OCI-M1 (cell line): ENCODE measurements at places on chromosomes 5 and 9.

- DNase-seq, result peak; percentile 65
Observed at GRCh38 chr5:101390151-101390908, 487.2 kb upstream of the ST8SIA4 start.

GRCh38 chr5:52668544-52669185, 119.1 kb upstream of the ITGA1 start:
- no peak for DNase-seq

DNA sequence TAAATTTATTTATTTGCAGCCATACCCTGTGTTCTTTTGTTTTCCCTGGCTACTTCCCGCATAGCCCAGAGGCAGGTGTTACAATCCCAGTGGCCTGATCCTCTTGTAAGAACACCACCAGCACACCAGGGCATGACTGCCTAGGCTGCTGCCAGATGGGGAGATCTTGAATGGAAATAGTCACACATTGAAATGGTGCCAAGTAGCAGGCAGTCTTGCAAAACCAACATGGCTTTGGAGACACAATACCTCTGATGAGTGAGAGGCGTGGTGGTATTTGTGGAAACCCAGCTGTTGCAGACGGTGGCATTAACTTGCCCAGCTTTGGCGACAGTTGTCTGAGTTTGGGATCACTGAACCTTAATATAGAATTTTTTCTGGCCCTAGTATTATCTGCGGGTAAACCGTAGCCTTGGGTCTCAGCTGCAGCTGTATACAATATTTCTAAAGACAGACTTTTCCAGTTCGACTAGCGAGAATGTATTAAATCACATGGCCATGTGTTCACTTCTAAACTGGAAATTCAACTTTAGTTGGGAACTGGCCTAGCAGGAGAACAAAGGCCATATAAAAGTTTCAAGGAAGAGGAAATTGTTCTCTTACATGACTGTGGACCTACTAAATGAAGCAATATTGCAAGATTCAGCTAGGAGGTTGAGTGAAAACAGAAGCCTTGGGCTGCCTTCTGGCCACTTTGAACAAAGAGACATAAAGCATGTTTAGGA, 277.0 kb downstream of the SMARCA2 start:
- no peak for DNase-seq

- no peak for DNase-seq
Observed at GRCh38 chr9:83405759-83406158, 132.4 kb downstream of the FRMD3 start.

DNA sequence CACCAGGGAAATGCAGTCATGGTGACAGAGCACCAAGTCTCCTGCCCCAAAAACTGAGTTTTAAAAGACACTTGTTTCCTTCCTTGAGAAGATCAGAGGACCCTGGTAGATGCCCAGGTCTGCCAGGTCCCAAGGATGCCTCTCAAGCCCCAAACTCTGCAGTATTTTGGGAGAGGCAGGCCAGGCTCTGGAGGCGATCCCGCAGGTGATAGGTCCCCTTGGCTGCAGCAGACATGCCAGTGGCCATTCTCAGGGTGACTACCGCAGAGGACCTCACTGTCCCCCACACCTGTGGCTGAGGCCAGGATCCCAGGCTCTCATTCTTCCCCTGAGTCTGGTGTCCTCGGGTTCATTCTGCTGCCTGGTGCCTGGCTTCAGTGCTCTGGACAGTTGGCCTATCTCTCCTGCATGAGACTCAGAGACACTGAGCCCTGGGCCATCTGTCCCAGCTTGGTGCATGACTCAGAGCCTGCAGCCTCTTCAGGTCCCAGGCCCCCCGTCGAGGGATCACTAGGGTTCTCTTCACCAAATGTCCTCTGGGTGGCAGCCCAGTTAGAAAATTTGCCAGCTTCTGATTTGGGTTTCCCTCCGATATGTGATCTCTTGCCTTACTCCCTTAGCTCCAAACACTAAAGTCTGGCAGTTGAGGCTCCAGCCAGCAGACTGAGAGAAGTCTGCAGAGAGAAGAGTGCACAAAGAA, 59.7 kb upstream of the GARNL3 start:
- peak; percentile 28 for DNase-seq

DNA sequence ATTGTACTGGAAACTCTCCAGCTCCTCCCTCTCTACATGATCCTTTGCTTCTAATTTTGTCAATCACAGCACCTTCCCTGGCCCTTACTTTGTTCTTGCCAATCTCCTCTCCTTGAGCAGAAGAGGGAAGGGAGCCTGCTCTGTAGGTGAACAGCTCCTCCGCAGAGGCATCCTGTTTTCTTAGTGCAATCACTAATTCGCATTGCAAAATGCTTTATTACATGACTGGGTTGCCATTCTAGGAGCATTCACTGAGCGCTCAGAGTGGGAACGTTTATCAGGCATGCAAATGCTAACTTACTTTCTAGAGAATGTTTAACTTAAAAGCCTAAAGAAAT, 416 bp upstream of the SNX18 start:
- no peak for DNase-seq

- DNase-seq, result no peak
Observed at GRCh38 chr5:73947906-73948640, 322.1 kb downstream of the ARHGEF28 start.

GRCh38 chr5:35089334-35090314, 41.9 kb upstream of the AGXT2 start:
- peak; percentile 75 for DNase-seq

DNA sequence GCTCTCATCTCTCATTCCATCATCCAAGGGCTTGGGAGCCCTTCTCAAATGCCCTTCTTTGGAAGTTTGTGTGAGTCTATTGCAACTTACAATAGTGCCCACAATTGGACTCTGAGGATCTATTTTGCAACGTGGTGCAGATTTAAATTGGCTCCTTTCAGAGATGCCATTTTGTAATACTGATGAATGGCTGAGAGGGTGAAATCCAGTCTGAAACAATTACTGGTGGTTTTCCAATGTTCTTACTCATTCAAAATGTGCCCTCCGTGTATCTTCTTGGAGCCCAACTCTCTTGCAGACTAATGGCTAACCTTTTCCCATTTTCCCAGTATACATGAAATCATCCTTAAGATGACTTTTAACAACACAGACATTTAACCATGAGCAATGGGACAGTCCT, 6.1 kb downstream of the ZNF462 start:
- no peak for DNase-seq

DNA sequence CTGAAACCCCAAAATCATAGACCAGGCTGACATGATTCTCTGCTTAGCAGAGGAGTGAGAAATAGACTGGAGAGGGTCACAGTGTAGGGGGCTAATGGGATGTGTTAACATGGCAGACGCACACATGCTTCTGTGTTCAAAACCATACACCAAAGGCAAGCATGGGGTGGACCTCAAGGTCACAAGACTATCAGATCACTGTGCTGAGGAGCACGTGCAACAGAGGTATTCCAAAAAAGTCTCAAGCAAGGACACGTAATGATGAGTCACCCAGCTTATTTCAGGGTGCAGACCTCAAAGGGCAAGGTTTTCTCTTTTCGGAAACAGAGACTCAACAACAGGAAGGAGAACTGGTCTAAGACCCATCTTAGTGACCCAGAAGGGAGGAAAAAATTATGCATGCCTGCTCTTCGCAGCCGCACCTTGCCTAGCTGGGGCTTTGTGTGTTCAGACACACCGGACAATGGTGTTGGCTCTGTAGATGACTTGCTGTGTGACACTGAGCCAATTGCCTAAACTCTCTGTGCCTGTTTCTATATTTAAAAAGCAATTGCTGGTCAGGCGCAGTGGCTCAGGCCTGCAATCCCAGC, 20.3 kb downstream of the WHRN start:
- DNase-seq, result no peak

GRCh38 chr5:81006947-81007636, 46.9 kb downstream of the RASGRF2 start:
- DNase-seq, result no peak

DNA sequence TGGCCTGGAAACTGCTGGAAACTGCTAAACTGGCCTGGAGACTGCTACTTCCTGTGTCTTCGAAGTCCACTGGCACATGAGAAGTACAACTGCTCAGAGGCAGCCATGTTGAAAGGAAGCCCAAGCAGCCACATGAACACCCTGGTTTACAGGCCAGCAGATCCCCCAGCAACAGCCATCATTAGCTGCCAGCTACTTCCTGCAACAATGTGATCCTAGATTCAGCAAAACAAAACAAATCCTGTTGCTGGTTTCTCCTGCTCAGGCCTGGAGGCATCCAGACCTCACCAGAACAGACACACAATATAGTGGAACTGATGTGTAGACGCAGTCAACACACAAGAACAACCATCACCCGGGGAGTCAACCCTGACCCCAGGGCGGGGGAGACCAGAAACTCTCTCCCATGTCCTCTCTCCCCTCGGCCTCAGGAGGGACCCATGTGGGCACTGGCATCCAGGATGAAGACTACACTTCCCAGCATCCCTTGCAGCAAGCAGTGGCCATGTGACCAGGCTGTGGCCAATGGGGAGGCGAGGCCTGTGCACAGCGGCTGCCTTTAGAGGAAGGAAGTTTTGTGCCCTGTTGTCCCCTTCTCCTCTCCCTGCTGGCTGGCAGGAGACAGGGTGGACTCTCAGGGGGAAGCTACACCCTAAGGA, 9.2 kb upstream of the LCN15 start:
- DNase-seq, result peak; percentile 58

DNA sequence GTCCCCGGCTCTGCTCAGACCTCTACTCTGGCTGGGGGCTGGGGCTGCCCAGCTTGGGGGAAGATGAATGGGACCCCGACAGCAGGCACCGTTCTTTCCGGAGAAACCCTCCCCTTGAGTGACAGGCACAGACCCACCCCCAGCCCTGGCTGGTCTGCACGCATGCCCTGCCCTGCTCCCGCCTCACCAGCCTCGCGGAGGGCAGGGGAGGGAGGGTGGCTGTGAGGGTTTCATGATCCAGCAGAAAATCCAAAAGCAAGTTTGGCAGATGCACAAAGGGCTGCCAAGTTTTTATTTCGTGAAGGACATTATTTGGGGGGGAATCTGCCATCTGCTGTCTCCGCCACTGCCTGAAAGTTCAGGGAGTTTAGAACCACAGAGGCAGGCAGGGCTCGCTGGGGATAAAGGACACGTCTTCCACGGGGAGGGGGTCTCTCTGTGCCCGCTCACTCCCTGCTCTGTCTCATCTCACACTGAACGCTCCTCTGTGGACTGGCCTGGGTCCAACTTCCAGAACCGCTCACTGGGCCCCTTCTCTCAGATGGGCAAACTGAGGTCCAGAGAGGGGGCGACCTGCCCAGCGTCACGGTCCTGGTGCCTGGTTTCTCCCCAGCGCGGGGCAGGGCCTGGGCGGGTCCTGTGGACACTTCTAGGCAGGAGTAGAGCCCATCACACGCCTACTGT, 92.9 kb downstream of the RXRA start:
- DNase-seq, result no peak

DNA sequence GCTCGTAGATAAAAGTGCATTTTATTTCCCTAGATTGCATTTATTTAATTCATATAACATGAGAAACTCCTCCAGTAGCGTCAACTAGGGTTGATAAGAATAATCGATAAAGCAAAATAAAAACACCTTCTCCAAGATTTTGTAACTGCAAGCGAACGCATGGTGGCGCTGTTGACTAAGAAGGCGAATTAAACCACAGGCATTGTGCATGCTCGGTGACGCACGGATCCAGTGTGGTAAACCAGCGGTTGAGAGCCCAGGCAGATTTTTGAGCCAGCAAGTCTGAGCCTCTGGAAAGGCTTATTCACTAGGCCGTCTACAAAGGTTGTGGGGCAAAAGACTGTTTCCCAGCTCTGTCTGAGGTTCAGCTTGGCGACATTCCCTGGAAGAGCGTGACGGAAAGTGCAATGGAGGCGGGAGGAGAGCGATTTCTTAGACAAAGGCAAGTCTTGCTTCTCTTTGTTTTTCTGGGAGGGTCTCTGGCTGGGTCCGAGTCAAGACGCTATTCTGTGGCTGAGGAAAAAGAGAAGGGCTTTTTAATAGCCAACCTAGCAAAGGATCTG, at the start of gene PCDHB3:
Gene PCDHB3 (plus strand): TSS at position 231 of the 563 bp plus-strand sequence. CDS start 177 bp downstream, at position 408.
- DNase-seq, result peak; percentile 30

GRCh38 chr5:85646036-85646435, 971.7 kb upstream of the COX7C start:
- DNase-seq, result no peak

DNA sequence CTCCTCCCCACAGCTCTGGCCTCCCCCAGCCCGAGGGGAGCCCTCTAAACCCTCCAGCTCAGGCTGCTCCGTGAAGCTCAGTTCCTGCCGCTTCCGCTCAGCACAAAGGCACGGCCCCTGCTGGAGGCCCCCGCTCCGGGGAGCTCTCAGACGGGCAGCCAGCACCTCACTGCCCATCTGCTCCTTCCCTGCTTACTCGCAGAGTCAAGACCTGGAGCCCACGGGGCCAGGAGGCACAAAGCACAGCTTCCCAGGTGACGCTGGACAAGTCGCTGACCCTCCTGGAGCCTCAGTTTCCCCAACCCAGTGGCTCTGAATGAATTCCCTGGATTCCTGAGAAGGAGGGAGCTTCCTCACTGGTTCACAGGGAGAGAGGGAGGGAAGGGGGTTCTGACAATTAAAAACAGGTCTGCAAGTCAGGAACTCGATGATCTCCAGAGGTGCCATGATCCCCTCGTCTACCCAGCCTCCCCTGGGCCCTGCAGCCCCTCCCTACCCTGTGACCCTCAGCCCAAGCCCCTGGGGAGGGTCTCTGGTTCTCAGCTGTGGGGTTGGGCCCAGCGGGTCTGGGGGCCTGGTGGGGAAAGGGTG, 36.2 kb downstream of the VAV2 start:
- no peak for DNase-seq
